ENCODE measurements at places on chromosomes 16 and 17.

- no peak for DNase-seq
These were observed 26.9 kb downstream of the OR3A1 start for GRCh38 chr17:3271072-3271848.

DNA sequence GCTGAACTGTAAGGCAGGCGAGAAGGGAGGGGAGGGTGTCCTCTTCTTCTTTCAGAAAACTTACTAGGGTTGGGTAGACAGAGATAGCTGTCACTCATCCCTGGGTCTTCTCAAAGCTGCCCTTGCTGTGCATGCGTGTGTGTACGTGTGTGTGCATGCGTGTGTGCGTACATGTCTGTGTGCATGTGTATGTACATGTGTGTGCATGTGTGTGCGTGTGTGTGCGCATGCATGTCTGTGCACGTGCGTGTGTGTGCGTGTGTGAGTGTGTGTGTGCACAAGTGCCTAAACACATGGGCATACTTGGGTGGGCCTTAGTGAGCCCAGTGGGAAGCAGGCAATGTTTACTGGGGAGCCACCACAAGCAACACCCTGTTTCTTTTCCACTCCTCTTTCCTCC, 154.8 kb upstream of the TNRC6C start:
- peak; percentile 26 for DNase-seq

GRCh38 chr16:90026135-90026534, 6.9 kb upstream of the DBNDD1 start:
- DNase-seq, result no peak

- peak; percentile 30 for DNase-seq
These were observed 823 bp upstream of the ZNF469 start for GRCh38 chr16:88381820-88382451.

DNA sequence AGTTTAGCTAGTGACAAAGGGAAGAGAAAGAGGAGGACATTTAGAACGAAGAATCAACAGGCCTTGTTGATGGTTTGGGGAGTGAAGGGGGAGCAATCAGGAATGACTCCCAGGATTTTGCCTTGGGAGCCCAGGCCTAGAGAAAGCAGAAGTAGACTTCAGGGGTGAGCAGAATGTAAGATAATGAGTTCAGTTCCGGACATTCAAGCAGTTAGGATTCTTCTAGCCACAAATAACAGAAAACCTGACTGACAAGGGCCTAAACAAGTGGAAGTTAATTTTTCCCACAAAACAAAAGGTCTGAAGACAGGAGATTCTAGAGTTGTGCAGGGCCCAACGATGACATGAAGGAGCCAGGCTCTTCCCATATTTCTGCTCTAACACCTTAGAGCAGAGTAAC, 45.9 kb downstream of the SKAP1 start:
- DNase-seq, result no peak

GRCh38 chr16:67443265-67443664, 12.3 kb downstream of the HSD11B2 start:
- DNase-seq, result peak; percentile 78

- DNase-seq, result no peak
These were observed 301.4 kb downstream of the CA10 start for GRCh38 chr17:51857052-51857597.

DNA sequence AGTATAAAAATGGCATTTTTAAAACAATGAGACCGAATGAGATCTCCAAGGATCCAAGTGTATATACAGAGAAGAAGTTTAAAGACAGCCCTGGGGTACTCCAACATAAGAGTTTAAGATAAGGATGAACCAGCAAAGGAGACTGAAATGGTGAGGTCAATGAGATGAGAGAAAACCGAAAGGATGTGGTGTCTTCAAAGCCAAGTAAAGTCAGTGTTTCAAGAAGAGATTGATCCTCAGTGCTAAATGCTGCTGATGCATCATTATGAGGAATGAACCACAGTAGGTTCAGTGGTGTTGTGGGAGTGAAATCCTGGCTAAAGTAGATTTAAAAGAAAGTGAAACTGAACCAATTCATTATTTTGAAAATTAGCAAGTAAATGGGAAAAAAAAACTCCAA, 38.1 kb upstream of the NLK start:
- no peak for DNase-seq

DNA sequence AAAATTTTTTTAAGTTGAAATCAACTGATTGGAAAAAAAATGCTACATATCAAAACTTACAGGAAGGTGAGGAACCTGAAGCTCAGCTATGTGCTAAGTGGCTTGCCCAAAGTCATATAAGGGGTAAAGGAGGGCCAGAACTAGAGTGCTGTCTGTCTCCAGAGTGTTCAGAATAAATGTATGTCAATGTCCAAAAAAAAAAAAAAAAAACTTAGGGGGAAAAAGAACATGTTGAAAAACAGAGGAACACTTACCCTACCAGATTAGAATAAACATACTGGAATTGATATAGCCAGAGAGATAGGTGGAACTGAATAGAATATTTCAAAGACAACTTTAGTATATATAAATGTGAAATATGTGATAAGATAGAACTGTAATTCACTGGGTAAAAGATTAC, 11.5 kb downstream of the DCAF7 start:
- no peak for DNase-seq

- DNase-seq, result peak; percentile 61
These were observed 729 bp downstream of the P2RX5 start for GRCh38 chr17:3695129-3695722.

GRCh38 chr17:44043272-44043696, 23.2 kb downstream of the LSM12 start:
- peak; percentile 49 for DNase-seq

DNA sequence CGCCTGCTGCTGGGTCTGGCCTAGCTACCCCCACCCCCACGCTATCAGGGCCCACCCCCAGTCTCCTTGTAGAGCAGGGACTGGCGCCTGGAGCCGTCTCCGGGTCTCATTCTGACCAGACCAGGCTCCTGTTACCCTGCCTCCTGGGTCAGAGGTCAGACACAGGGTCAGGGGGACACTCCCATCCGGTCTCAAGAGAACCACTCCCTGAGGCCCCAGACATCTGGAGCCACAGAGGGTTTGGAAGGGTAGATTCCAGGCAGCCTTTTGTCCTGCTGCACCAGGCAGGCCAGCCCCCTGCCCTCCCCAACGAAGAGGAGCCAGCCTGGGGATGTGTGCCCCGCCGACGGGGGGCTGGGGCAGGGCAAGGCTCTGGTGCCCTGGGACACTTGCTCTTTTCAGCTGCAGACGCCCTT, 944 bp upstream of the WFIKKN1 start:
- peak; percentile 44 for DNase-seq

- no peak for DNase-seq
These were observed 15.3 kb downstream of the SGF29 start for GRCh38 chr16:28569021-28569420.

DNA sequence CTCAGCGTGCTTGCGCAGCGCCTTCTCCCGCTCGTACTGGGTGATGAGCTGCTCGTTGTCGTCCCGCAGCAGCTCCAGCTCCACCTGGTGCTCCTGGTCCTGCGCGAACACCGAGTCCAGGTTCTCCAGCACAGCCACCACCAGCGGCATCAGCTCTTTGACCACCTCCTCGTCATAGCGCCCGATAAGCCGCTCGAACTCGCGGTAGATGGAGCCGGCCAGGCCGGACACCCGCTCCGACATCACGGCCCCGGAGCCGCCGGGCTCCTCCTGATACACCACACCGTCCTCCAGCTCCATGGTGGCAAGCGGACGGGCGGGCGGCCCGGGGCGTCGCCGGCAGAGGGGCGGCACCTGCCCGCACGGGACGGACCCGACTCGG, 320 bp downstream of the SPAG9 start:
- no peak for DNase-seq

GRCh38 chr17:55820675-55821074, 69.8 kb downstream of the PCTP start:
- DNase-seq, result no peak

DNA sequence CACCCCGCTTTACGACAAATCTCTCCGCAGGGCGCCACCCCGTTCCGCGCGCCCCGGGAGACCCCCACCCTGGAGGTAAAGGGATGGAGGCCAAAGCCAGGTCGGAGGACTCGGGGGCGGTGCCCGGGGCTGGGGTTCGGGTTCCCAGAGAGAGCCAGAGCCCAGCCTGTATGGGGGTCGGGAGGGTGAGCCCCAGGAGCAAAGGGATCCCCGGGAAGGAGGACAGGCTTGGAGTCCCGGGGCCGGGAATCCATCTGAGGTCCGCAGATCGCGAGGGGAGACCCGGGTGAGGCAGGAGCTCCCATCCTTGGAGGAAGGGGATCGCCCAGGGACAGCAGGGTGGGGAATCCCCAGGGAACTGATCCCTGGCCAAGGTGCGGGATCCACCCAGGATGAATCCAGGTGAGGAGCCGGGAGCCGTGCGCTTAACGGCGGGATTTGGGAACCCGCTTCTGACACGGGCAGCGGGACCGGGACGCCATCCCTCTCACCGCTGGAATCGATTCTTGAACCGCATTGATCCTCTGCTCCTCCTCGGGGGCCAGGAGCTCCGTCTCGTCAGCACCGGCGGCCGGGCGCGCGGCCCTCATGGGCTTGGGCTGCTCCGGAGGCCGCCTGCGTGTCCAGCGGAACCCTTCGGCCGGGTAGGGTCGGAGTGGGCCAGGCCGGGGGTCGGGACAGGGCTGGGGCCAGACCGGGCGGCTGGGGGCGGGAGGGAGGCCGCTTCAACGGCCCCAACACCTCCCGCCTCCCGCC, at the start of gene MMD:
MMD (minus strand) TSS at position 657 of the 756 bp plus-strand sequence; CDS start at position 517, 140 bp downstream.
- no peak for DNase-seq

- DNase-seq, result no peak
These were observed 1.8 kb upstream of the SLC16A3 start for GRCh38 chr17:82226809-82227628.

- peak; percentile 71 for DNase-seq
These were observed 14.8 kb downstream of the PLD6 start for GRCh38 chr17:17191346-17191792.

GRCh38 chr17:9350080-9350479, 225.5 kb downstream of the STX8 start:
- no peak for DNase-seq

GRCh38 chr16:7209598-7209997, 123.0 kb upstream of the RBFOX1 start:
- no peak for DNase-seq

DNA sequence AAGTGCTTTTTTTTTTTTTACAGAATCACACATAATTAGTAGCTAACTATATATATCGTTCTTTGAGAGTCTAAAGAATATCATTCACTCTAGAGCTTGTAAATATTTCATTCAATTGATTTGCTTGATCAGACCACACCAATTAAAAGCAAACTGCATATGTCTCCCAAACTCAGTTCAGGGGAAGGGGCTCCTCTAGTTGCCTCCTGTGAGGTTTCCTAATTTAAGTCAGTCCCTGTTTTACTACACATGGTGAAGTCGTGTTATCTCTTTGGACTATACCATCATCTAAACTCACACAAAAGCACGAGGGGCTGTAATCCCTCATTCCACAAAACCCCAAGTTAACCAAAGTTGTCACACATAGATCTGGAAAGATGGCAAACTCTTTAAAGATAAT, 11.7 kb downstream of the NACA2 start:
- DNase-seq, result no peak

DNA sequence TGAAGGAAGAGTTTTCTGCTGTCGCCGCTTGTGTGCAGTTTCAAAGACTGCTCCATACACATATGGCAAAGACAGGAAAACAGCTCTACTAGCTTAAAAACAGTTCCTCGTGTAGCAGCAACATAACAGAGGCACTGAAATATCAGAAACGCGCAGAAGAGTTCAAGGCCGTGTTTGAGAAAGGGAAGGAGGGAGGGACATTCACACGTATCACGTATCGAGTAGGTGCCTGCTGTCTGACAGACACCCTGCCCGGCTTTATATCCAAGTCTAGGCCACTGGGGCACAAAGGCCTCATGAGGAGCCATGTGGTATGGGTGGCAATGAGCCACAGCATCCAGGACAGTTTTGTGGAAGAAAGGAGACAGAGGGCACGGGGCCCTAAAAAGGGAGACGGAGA, 50.3 kb downstream of the PLXDC1 start:
- no peak for DNase-seq

GRCh38 chr16:22225060-22225459, 19.0 kb downstream of the EEF2K start:
- DNase-seq, result no peak

DNA sequence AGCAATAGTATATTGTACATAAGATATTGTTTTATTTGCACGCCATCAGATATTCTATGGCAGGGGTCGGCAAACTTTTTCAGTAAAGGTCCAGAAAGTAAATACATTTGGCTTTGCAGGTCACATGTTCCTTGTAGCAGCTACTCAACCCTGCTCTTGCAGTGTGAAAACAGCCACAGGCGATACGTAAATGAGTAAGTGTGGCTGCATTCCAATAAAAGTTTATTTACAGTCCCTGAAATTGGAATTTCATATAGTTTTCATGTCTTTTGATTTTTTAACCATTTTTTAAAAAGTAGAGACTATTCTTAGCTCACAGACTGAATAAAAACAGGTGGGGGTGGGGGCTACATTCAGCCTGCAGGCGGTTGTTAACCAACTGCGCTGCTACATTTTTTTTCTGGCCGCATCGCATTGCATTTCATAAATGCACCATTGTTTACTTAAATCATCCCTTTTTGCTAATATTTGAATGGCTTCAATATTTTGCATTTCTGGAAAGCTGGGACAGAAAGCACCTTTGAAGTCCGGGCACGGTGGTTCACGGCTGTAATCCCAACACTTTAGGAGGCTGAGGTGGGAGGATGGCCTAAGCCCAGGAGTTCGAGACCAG, 50.5 kb upstream of the HAPSTR1 start:
- DNase-seq, result no peak

GRCh38 chr17:46911311-46911710, 11.6 kb upstream of the GOSR2 start:
- no peak for DNase-seq

DNA sequence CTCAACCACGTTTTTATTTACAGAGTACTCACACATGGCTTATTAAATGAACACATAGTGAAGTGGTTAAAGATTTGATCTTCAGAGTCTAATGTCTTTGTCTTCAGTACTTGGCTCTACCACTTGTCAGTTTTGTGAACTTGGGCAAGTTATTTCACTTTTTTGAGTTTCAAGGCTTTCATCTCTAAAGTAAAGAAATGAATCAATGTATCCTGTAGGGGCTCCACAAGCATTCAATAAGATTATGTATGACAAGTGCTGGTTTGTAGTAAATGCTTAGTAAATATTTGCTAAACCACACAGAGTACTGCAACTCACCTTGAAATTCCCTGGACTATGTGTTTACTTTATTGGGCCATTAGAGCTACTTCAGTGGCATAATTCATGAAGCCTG, 446.0 kb upstream of the GOT2 start:
- no peak for DNase-seq

- DNase-seq, result no peak
These were observed 22.1 kb downstream of the CYB561 start for GRCh38 chr17:63423963-63424362.

GRCh38 chr17:80358131-80358530, 56.8 kb upstream of the ENDOV start:
- DNase-seq, result no peak

- DNase-seq, result peak; percentile 81
These were observed 23.6 kb upstream of the ABR start for GRCh38 chr17:1203111-1203966.

DNA sequence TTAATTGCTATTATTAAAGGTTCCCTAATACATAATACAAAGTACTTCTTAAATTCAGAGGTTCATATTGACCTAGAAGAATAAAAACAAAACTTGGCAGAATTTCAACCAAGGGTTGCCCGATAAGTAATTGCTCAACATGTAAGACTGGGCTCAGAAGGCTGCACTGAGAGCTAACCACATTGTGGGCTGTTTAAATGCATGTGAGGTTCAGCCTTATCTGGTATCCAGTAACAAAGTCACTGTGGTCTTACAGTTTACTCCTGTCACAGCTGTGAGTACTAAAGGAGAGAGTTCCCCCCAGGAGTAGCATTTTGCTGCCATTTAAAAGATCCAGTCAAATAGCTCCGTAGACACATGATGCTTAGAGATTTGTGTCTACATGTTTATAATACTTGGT, 1.6 kb upstream of the DHRS11 start:
- DNase-seq, result no peak

GRCh38 chr16:29198731-29199521, 207.6 kb downstream of the NPIPB11 start:
- DNase-seq, result no peak

Data from Right ventricle myocardium superior (tissue), 1 donor.